ENCODE measurements at places on chromosomes 5 and 9. TPM values are rescaled to one million over a fixed set of nuclear protein-coding genes. Genes with fewer than 3 reads are reported as not detected.

Gene FAM78A
- total RNA-seq, result 2.7 TPM

GRCh38 chr5:13976867-13977830 lies 32.7 kb upstream of the DNAH5 start:
- H3K36me3 ChIP-seq, result no peaks in the 10 kb centered on the region
- DNase-seq, result no peak
- H3K27me3 ChIP-seq, result no peaks in the 10 kb centered on the region
- no peaks in the 10 kb centered on the region for H3K4me1 ChIP-seq
- H3K4me3 ChIP-seq, result no peak overlapping the region

Gene RNF224
- not detected for total RNA-seq

- H3K4me3 ChIP-seq, result no peak overlapping the region
- no peak overlapping the region for H3K27ac ChIP-seq
- H3K36me3 ChIP-seq, result peaks cover 26% of the 10 kb centered on the region
- H3K27me3 ChIP-seq, result no peaks in the 10 kb centered on the region
- no peaks in the 10 kb centered on the region for H3K4me1 ChIP-seq
- DNase-seq, result no peak
Observed at GRCh38 chr9:109086221-109086620, 33.5 kb downstream of the TMEM245 start.

DNA sequence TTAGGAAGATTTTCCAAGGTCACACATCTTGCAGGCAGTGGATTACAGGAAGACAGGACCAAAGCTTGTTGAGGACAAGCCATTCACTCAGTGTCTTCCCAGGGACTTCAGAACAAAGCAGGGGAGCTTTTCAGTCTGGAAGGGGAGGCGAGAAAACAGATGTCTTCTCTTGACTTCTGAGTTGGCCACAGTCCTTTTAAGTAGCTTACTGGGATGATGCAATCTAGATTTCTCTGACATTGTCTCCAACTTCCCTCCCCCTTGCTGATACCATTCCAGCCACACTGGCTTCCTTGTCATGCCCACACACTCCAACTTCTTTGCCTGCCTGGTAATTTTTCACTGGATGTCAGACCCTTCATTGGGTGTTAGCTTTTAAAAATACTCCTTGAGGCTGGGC lies 174.2 kb upstream of the TBC1D2 start:
- peaks cover 3% of the 10 kb centered on the region for H3K4me1 ChIP-seq
- H3K4me3 ChIP-seq, result no peak overlapping the region
- H3K36me3 ChIP-seq, result peaks cover 3% of the 10 kb centered on the region
- DNase-seq, result no peak
- no peaks in the 10 kb centered on the region for H3K27me3 ChIP-seq
- H3K27ac ChIP-seq, result no peak overlapping the region

DNA sequence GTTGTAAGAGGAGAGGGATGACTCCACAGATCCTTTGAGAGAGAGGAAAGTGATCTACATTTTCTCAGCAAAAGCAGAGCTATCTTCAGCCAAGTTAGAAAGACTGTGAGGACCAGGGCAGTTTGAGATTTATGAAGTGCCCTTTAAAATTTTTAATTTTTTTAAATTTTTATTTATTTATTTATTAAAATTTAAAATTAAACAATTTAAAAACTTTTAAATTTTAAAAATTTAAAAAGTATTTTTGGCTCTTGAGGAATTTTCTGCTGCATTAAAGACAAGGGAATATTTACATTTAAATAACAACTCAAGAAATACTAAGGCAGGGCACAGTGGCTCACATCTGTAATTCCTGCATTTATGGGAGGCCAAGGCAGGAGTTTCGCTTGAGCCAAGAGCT lies 30.4 kb upstream of the OCLN start:
- no peaks in the 10 kb centered on the region for H3K4me1 ChIP-seq
- no peak overlapping the region for H3K27ac ChIP-seq
- H3K27me3 ChIP-seq, result no peaks in the 10 kb centered on the region
- no peaks in the 10 kb centered on the region for H3K36me3 ChIP-seq
- no peak overlapping the region for H3K4me3 ChIP-seq

GRCh38 chr9:72424131-72424530 lies 59.1 kb upstream of the ZFAND5 start:
- no peaks in the 10 kb centered on the region for H3K4me1 ChIP-seq
- no peak for DNase-seq
- no peak overlapping the region for H3K27ac ChIP-seq
- no peak overlapping the region for H3K4me3 ChIP-seq

DNA sequence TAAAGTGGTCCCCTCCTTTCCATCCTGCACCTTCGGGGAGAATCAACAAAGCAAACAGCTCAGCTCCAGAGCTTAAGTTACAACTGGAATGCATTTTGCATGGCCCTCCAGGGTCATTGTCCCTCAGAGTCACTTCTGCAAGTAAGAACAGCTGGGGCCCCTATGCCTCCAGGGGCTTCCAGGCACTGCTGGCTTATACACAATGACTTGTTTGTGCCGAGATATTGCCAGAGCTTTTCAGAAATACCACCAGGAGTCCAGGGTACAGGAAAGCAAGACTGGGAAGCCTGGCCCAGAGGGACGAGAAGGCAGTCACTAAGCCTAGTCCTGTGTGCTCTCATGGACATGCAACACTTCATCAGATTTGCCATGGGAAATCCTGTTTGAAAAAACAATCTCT lies 11.3 kb downstream of the FRMD3 start:
- H3K36me3 ChIP-seq, result no peaks in the 10 kb centered on the region
- DNase-seq, result no peak
- H3K4me1 ChIP-seq, result no peaks in the 10 kb centered on the region
- H3K27ac ChIP-seq, result peak overlapping the region; percentile 57
- H3K4me3 ChIP-seq, result no peak overlapping the region

DNA sequence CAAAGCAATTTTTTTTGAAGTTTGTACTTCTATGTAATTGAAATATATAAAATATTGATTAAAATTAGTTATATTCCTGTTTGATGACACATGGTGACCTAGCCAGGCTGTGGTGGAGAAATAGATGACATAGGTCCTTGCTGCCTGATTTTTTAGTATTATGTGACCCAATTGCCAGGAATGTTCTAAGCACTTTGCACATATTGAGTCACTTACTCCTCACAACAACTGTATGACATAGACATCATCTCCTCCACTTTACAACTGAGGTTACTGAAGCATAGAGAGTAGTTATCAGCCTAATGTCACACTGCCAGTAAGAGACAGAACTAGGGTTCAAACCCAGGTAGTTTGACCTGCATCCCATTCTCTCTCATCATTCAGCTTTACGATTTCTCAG lies 26.2 kb upstream of the SNX18 start:
- H3K36me3 ChIP-seq, result no peaks in the 10 kb centered on the region
- H3K4me3 ChIP-seq, result no peak overlapping the region
- no peaks in the 10 kb centered on the region for H3K27me3 ChIP-seq
- no peak overlapping the region for H3K27ac ChIP-seq
- DNase-seq, result no peak

- no peak for DNase-seq
- peaks cover 3% of the 10 kb centered on the region for H3K4me1 ChIP-seq
- H3K36me3 ChIP-seq, result no peaks in the 10 kb centered on the region
- no peak overlapping the region for H3K4me3 ChIP-seq
- H3K27me3 ChIP-seq, result peaks cover 7% of the 10 kb centered on the region
Observed at GRCh38 chr9:129785866-129786265, 17.1 kb upstream of the TOR1B start.

Gene MZB1
- 0.17 TPM for total RNA-seq

Gene ABITRAM
- total RNA-seq, result 14.9 TPM

- DNase-seq, result peak; percentile 18
- H3K27ac ChIP-seq, result no peak overlapping the region
- peaks cover 15% of the 10 kb centered on the region for H3K4me1 ChIP-seq
- no peak overlapping the region for H3K4me3 ChIP-seq
- H3K27me3 ChIP-seq, result no peaks in the 10 kb centered on the region
Observed at GRCh38 chr9:132969783-132970182, 8.7 kb upstream of the GFI1B start.

GRCh38 chr9:131174681-131175239 lies 49.4 kb downstream of the NUP214 start:
- H3K4me3 ChIP-seq, result no peak overlapping the region
- no peaks in the 10 kb centered on the region for H3K27me3 ChIP-seq
- H3K36me3 ChIP-seq, result peaks cover 34% of the 10 kb centered on the region
- DNase-seq, result no peak

- no peaks in the 10 kb centered on the region for H3K36me3 ChIP-seq
- no peaks in the 10 kb centered on the region for H3K4me1 ChIP-seq
- H3K27me3 ChIP-seq, result no peaks in the 10 kb centered on the region
- H3K4me3 ChIP-seq, result no peak overlapping the region
- DNase-seq, result no peak
Observed at GRCh38 chr5:87733897-87734296, 321.2 kb upstream of the CCNH start.

DNA sequence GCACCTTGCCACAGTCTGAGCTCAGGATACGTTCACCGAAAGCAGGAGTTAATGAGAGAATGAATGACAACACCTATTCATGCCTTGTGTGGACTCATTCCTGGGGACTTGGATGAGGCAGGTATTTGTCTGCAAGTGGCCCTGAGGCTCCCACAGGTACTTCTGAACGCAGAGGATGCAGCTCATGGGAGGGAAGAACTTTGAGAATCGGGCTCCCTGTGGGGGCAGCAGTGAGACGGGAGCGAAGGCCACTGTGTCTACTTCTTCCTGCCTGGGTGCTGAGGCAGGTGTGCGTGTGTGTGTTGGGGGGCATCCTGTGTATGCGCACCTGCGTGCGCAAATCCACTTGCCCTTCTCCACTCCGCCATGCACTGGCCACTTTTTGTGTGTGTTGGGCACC lies 42.2 kb downstream of the PTPN3 start:
- peaks cover 3% of the 10 kb centered on the region for H3K36me3 ChIP-seq
- H3K4me1 ChIP-seq, result no peaks in the 10 kb centered on the region
- H3K27ac ChIP-seq, result no peak overlapping the region
- H3K4me3 ChIP-seq, result no peak overlapping the region
- no peak for DNase-seq
- no peaks in the 10 kb centered on the region for H3K27me3 ChIP-seq

DNA sequence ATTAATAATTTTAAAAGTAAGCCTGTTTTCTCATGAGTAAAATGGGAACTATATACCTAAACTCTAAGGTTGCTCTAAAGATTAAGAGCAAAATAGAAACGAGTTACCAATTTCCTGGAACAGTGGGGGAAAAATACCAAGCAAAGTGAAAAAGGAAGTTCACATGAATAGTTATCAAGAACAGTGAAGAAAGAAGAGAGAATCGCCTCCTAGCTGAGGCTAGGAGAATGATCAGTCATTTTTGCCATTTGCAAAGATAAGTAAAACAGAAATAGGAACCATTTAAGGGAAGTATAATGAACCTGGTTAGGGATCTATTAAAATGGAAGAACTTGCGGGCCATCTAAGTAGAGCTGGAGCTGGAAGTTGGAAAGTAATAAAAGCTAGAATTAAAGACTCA lies 50.7 kb downstream of the P4HA2 start:
- no peak for DNase-seq
- no peaks in the 10 kb centered on the region for H3K27me3 ChIP-seq
- H3K36me3 ChIP-seq, result no peaks in the 10 kb centered on the region
- H3K27ac ChIP-seq, result no peak overlapping the region
- peaks cover 9% of the 10 kb centered on the region for H3K4me1 ChIP-seq

Gene OLFM1
- 52.5 TPM for total RNA-seq

Gene AGPAT2
- 8.7 TPM for total RNA-seq

Gene FAM221B
- total RNA-seq, result not detected

- H3K27me3 ChIP-seq, result no peaks in the 10 kb centered on the region
- no peak overlapping the region for H3K4me3 ChIP-seq
- H3K36me3 ChIP-seq, result no peaks in the 10 kb centered on the region
- H3K27ac ChIP-seq, result no peak overlapping the region
- no peak for DNase-seq
- H3K4me1 ChIP-seq, result no peaks in the 10 kb centered on the region
Observed at GRCh38 chr9:105070176-105070575, 142.2 kb upstream of the ABCA1 start.

GRCh38 chr5:169125571-169125970 lies 175.4 kb downstream of the SLIT3 start:
- H3K27me3 ChIP-seq, result no peaks in the 10 kb centered on the region
- H3K4me1 ChIP-seq, result no peaks in the 10 kb centered on the region
- DNase-seq, result no peak
- no peaks in the 10 kb centered on the region for H3K36me3 ChIP-seq
- no peak overlapping the region for H3K4me3 ChIP-seq

DNA sequence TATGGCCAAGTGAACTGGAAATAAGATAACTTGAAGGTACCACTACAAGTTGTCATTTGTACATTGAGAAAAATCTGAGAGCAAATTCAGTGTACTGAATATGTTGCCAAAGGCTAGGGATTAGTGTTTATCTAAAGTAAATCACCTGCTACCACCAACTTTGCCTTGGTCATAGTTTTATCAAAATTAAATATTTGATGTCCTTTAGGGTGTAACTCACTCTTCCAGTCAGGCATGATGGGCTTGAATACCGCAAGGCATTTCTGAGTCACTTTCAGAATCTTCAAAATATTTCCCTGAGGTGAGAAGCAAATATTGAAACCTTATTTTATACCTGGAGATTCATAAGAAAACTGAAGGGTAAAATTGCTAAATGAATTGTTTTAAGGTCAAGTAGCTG lies 1338.6 kb upstream of the ACO1 start:
- H3K27me3 ChIP-seq, result no peaks in the 10 kb centered on the region
- no peak overlapping the region for H3K4me3 ChIP-seq
- DNase-seq, result no peak
- H3K36me3 ChIP-seq, result no peaks in the 10 kb centered on the region

GRCh38 chr9:134134949-134135342 lies 936 bp upstream of the WDR5 start:
- peaks cover 11% of the 10 kb centered on the region for H3K36me3 ChIP-seq
- H3K27me3 ChIP-seq, result no peaks in the 10 kb centered on the region
- H3K27ac ChIP-seq, result peak overlapping the region; percentile 87
- no peak for DNase-seq
- peak overlapping the region; percentile 87 for H3K4me3 ChIP-seq
- H3K4me1 ChIP-seq, result peaks cover 42% of the 10 kb centered on the region

GRCh38 chr5:108836492-108836891 lies 88.8 kb downstream of the FER start:
- H3K36me3 ChIP-seq, result no peaks in the 10 kb centered on the region
- H3K4me1 ChIP-seq, result no peaks in the 10 kb centered on the region
- H3K27ac ChIP-seq, result no peak overlapping the region
- DNase-seq, result no peak

DNA sequence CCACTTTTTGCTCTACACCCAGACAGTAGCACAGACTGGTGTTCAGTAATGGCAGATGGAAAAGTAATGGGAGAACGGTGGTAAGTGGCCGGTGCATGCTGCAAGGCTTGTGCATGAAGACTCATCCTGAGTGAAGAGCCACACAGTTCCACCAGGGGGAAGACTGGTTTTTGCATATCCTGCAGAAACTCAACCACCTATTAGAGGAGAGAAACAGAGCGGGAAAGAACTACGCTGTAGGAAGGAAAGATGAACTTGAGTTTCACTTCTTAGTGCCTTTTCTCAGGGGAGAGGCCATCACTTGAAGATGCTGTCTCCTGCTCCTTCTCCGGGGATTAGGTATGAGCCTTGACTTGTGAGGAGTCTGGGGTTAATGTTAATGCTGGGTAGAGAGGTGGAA lies 9.4 kb upstream of the PRSS3 start:
- H3K36me3 ChIP-seq, result no peaks in the 10 kb centered on the region
- no peak for DNase-seq
- H3K4me3 ChIP-seq, result no peak overlapping the region
- H3K27me3 ChIP-seq, result no peaks in the 10 kb centered on the region
- H3K27ac ChIP-seq, result no peak overlapping the region
- H3K4me1 ChIP-seq, result no peaks in the 10 kb centered on the region

Gene PRSS3
- total RNA-seq, result 11.5 TPM
